Panc1 (cell line): ENCODE measurements at places on chromosomes 12 and 14.
A peak's percentile ranks its signal among the peaks of the same experiment; 100 is the strongest.

- DNase-seq, result no peak
Measured at GRCh38 chr12:114961491-114961890, 277.5 kb upstream of the TBX3 start.

DNA sequence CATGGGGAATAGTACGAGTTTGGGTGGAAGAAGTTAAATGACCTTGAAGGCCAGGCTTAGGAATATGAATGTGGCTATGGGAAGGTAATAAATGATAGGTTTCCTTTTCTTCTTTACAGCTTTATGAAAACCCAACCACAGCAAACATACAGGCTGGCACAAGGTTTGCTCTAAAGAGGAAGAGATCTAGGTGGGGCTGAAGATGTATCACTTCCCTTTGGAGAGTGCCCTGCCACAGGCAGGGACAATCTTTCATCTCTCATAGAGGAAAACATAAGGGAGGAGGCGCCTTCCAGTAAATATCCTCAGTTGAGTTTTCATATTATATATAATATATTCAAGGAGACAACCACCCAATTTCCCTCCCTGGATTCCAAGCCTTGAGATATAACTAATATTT, 72.9 kb upstream of the FRMD6 start:
- no peak for DNase-seq

- no peak for DNase-seq
Measured at GRCh38 chr14:96146131-96146771, 58.4 kb upstream of the BDKRB2 start.

DNA sequence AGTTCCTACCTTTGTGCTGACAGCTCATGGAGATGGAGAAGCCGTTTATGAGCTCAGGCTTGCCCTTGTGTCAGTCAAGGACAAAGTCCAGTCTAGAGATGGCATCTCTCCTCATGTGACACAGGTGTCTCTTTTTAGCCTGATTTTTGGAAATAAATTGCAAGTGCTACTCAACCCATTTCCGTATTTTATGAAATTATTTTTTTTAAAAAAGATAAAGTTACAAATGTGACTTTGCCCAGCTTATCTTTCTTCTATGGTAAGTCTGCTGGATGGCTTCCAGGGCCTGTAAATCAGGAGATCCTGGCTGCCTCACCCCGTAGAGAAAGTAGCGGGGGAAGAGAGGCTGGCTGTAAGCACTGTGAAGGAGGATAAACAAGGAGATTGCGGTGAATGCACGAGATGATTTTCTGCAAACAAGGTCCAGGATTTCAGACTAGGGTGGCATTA, 169.7 kb downstream of the MYRFL start:
- DNase-seq, result no peak

DNA sequence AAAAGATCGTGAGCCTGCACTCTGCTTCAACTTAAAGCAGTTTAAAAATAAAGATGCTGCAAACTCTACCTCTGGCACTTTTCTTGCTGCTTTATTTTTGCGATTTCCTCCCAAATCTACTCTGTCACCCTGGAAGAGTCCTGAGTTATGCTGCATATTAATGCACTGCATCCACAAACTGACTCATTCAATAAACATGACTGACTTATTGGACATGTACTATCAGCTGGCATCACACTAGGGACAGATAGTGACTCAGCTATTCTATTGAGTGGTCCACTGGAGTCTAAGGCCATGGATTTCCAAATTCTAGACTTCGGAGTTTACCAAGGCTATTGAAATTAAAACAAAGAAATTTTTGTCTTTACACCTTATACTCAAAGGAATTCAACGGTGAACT, 90.7 kb upstream of the PTPRR start:
- no peak for DNase-seq

DNA sequence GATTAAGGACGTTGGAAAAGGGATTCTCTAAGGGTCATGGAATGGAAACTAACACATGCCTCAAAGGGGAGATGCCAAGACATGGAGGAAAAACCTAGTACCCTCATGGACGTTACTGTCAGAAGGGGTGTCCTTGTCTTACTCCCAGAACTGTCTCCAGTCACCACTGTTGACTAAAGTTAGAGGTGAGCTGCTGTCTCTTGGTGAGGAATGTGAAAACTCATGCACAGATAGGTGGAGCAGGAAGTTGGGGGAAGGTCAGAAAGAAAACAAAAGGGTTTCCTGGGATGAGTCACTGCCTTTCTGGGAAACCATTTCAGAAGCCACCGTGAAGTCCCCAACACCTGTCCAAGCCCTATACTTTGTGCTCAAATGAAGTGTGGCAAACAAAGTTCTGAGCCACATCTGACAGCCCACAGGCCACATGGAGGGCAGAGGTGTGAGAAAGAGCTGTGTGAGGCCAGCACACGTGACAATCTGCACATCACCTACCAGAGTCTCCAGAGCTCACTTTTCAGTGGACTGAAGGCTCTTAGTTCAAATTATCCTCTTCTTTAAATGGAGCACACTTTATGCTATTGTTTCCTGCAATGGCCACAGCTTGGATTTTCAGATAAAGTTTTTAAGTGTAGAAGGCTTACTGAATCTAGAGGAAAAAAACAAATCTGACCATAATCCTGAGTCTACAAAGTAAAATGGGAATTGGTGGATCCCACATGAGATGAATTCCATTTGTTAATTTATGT, 92.9 kb upstream of the EGLN3 start:
- DNase-seq, result no peak

DNA sequence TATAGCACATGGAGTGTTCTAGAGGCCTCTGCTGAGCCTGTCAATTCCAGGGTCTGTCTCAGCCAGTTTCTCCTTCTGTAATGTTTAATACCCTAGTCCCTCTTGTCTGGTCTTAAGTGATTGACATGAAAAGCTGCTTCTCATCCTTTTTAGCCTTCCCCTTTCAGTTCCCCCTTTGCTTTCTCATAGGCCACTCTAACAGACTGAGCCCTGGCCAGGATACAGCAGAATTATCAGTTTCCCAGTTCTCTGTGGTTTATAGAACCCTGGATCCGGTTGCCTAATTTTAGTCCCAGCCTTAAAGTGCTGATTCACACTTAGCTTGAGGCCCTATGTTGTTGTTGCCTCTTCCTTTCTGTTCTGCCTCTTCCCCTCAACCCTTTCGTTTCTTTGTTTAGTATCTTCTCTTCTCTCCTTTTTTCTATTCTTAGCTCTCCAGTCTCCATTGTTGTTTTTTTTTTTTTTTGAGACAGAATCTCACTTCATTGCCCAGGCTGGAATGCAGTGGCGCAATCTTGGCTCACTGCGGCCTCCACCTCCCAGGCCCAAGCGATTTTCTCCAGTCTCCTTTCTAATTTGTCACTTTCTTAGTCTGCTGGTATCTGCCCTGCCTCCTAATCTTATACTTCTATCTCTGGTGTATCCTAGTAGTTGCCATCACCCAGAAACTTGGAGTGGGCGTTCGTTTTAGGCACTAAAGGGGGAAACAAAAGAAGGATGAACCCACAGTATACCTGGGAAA, 2.9 kb upstream of the BIN2 start:
- no peak for DNase-seq

- no peak for DNase-seq
Measured at GRCh38 chr12:29191267-29191850, 42.3 kb downstream of the FAR2 start.

GRCh38 chr12:72267974-72268373, 4.2 kb upstream of the TRHDE start:
- no peak for DNase-seq

- no peak for DNase-seq
Measured at GRCh38 chr14:32224737-32225377, 21.8 kb upstream of the RNU6-8 start.

DNA sequence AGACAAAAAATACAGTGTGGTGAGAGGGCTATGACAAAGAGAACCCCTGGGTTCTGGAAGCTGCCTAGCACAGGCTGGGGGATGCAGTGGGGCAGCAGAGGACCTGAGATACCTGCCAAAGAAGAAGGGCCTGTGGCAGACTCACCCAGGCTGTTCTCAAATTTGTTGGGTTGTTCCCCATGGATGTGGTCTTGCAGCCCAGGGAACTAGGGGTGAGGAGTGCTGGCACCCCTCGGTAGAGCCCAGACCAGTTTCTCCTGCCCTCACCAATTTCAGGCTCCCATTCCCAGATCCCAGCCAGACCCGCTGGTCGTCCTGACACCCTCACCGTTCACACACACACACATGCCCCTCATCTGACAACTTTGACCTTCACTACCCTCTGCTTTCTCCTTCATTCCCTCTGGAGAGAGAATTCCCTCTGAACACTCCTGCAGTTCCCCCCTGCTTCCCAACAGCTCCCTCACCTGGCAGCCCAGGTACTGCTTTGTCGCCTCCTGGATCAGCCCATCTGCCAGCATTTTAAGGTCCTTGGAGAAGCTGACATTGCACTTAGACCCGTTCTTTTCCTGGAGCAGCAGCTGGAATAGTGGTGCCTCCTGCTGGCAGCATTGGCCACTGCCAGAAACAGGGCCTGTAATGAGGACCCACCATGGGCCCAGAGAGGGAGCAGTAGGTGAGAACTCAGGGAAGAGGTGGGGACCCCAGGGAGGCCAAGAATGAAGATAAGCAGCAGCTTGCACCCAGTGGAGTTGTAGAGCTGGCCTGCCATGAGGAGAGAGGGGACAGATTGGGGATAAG, 5.9 kb upstream of the GDF11 start:
- peak; percentile 59 for DNase-seq

DNA sequence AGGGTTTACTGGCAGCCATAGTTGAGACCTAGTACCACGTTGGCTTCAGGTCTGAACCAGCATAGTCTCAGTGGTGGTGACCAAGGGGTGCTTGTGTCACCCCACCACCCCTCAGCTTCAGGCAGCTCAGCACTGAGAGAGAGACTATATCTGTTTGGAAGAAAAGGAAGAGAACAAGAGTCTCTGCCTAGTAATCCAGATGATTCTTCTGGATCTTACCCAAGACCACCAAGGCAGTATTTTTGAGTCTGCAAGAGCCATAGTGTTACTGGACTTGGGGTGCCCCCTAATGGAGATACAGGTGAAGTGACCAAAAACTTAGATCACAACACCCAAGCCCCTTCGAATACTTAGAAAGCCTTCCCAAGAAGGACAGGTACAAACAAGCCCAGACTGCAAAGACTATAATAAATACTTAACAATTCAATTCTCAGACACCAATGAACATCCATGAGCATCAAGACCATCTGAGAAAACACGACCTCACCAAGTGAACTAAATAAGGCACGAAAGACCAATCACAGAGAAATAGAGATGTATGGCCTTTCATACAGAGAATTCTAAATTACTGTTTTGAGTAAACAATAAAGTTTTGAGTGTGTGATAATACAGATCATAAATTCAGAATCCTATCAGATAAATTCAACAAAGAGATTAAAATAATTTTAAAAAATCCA, 107.0 kb downstream of the HELB start:
- DNase-seq, result peak; percentile 8

DNA sequence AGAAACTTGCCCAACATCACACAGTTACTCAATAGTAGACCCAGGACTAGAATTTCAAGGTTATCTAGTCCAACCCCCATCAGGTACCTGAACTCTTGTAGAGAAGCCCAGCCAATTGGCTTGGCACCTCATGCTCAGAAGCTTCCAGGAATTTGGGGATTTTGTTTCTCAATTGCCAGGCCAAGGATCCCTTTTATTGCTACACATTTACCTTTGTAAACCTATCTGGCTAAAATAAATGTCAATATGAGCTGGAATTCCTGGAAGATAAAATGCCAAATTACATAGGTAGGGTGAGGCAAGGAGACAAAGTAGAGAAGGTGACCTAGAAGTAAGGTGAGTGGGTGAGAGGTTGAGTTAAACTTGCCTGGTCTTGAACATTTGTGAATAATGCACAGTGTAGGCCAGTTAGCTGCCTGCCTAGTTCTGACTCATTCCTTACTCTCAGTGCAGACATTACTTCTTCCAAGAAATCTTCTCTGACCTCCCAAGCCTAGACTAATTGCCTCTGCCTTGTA, 36.3 kb downstream of the SDR9C7 start:
- no peak for DNase-seq

DNA sequence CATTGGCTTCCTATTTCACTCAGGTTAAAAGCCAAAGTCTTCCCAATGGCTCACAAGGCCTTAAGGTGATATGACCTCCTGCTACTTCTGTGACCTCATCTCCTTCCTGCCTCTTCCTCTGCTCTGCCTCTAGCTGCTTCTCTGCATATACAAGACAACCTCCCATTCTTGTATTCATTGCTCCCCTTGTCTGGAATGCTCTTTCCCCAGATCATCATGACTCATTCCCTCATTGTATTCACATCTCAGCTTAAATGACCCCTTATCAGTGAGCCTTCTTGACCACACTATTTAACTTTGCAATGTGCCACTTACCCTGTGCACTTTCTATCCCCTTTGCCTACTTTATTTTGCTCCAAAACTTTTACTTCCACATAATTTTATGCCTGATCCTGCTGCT, 90.2 kb downstream of the PPP1R12A start:
- no peak for DNase-seq

DNA sequence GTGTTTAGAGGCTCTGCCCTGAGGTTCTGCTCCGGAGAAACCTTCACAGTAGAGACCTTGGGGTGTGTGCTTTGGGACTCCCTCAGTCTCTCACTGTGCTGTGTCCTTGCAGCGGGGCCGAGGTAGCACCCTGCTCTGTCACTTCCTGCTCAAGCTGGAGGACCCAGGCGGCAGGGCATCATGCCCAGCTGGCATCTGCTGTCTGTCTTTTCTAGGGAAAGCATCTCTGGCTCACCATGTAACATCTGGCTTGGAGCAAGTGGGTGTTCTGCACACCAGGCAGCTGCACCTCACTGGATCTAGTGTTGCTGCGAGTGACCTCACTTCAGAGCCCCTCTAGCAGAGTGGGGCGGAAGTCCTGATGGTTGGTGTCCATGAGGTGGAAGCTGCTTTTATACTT, 124.5 kb downstream of the ESRRB start:
- no peak for DNase-seq

DNA sequence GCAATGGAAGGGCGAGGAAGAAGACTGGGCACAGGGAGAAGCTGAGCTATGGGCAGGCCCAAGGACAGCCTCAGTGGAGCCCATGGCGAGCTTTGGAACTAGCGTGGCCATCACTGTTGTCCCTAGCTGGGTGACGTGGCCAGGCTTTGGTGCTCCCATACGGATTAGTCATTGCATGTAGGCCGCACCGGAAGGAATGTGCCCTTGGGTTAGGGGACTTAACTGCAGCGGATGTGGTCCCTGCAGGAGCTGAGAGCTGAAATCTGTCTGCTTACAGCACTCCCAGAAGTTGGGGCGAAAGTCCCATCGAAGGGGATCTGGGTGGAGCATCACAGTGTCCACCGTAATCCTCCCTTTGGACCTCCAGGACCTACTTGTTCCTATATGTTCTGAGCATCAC, 133.7 kb downstream of the PAPOLA start:
- DNase-seq, result no peak
